ENCODE measurements at places on chromosomes 6 and 20. TPM values are rescaled to one million over a fixed set of nuclear protein-coding genes. Genes with fewer than 3 reads are reported as not detected.

BPIFB2 gene
- total RNA-seq = not detected

GMEB2 gene
- 13.3 TPM for total RNA-seq

EXOC2 gene
- 7.6 TPM for total RNA-seq

LCA5 gene
- total RNA-seq = 2.2 TPM

PRDM13 gene
- total RNA-seq = not detected

GSTA2 gene
- not detected for total RNA-seq

PDE10A gene
- 15.3 TPM for total RNA-seq

SIGLEC1 gene
- 7.1 TPM for total RNA-seq

RNF114 gene
- total RNA-seq = 220 TPM

KDM1B gene
- total RNA-seq = 34.4 TPM

ANKRD6 gene
- 2.7 TPM for total RNA-seq

GRCh38 chr6:46947497-46947896 lies 25.8 kb upstream of the ADGRF5 start:
- DNase-seq = no peak

DNA sequence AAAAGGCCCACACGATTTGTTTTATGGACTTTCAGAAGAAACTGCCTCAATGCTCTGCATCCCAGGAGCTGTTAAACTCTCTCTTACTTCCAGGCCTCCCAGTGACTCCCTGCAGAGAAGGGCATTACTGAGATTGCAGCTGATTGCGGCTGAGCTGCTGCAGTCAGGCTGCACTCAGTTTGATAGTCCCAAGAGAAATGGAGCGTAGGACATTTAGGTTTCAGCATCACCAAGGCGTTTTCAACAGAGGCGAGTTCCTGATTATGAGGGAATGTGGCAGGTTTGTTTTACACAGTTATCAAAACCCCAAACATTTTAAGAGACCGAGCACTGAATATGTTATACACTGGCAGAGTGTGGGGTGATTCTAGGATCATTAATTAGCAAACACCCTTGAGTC lies 145.6 kb downstream of the TBX18 start:
- no peak for DNase-seq

- DNase-seq = peak; percentile 70
Observed at GRCh38 chr6:159788753-159789376, 537 bp downstream of the TCP1 start.

DNA sequence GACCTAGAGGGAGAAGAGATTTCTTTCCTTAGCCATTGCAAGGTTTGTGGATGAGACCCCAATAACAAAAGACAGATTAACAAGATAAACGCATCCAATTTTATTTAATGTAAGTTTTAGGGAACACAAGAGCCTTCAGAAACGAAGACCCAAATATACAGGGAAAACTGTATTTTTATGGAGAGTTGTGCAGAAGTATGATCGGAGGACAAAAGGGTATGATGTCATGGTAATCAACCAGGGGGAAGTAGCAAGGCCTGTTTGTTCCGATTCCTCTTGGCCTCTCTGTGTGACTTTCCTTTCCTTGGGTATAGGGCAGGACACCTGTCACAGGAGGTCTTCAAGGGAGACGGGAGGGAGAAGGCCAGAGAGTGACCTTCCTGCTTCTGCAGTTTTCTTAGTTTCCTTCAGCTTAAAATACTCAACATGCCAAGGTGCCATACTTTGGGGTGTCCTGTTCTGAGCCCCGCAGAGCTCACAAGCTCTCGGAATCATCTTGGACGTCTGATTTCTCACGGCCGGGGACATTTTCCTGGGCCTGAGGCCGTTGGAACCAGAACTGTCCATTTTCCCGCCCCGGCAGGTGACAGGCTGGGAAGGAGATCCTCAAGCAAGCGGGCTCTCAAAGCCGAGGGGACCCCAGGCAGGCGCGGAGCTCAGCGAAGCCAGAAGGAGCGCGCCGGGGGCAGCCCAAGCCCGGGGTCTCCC lies 21.7 kb downstream of the TMC2 start:
- no peak for DNase-seq

GRCh38 chr6:156114541-156114940 lies 658.9 kb upstream of the NOX3 start:
- no peak for DNase-seq

- DNase-seq = no peak
Observed at GRCh38 chr6:1390133-1390945, 963 bp downstream of the FOXF2 start.

GRCh38 chr6:14079433-14079832 lies 38.1 kb upstream of the CD83 start:
- no peak for DNase-seq

GRCh38 chr20:52746190-52746589 lies 226.0 kb upstream of the TSHZ2 start:
- DNase-seq = no peak

DNA sequence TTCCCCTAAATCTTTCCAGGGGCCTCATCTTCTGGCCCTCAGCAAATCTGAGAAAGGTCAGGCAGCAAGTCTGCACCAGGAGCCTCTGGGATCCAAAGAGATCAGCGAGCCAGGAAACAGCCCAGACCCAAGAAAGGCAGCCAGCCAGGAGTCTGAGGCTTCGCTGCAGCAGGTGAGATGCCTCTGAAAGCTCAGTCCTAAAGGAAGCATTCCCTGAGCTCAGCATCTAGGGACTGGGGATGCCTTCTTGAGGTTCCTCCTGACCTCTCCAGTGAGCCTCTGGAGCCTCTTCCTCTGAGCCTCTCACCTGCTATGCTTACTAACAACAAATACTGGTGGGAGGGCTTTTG lies 118.8 kb upstream of the MAFB start:
- no peak for DNase-seq

DNA sequence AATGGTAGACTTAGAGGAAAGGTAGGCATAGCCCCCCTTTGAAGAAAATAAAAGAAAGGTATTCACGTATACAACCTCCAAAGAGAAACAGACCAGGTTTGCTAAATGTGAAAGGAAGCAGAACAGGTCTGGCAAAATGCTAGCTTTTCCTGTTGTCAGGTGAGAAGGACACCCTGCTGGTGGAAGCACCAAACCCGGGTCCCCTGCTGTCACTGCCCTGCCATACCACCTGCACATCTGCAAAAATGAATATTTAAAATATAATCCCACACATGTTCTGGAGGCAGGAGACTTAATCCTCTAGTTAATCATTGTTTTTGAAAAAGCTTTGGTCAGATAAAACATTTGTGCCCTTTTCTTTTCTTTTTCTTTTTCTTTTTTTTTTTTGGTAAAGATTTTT lies 48.9 kb upstream of the OLIG3 start:
- DNase-seq = no peak

- DNase-seq = peak; percentile 90
Observed at GRCh38 chr20:4041748-4042411, 26.5 kb upstream of the RNF24 start.

DNA sequence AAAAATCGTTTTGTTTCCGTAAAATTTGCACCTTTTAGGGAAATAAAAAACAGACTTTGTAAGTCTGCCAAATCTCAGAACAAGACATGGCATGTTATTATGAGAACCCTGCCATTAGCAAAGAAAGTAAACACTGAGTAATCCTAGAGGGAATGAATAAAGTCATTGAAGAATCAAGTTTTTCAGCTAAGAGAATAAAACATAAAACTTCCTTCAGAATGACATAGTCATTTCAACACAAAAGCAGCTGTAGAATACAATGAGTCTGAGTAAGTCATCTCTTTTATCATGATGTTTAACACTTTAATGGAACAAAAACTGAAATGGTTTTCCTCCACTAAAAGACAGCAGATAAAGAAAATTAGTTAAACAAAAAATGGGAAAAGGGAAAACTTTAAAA lies 10.3 kb upstream of the DST start:
- no peak for DNase-seq

DNA sequence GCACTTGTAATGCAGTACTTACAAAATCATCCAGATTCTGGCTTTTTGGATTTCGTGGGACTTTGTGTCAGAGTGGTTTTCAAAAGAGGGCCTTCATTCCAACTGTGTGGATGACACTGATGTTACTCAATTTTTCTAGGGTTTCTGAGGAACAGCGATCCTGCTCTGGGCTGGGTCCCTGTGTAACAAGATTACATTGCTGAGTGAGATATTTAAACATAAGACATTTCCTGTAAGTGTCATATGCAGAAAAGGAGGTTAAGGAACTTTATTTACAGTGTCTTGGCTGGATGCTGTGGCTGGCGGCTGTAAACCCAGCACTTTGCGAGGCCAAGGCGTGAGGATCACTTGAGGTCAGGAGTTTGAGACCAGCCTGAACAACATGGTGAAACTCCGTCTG lies 6.7 kb downstream of the ZFAND3 start:
- no peak for DNase-seq

GRCh38 chr6:109221543-109222195 lies 126.4 kb downstream of the CEP57L1 start:
- no peak for DNase-seq

DNA sequence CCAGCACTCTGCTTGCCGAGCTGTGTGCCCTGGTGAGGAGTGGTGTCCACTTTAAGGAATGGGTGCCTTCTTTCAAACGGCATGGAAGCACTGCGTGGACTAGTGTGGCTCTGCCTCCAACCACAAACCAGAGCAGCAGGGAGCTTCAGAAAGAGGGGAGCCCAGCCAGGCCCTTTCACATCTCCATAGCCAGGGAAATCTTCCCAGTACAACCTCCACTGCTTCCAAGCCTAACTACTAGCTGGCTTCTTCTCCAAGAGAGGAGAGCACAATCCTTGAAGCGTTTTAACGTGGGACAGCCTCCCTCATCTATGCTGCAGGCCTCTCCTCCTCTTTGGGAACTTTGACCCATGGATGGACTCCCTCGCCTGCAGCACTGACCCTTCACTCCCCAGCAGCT lies 26.7 kb downstream of the TNXB start:
- DNase-seq = no peak

DNA sequence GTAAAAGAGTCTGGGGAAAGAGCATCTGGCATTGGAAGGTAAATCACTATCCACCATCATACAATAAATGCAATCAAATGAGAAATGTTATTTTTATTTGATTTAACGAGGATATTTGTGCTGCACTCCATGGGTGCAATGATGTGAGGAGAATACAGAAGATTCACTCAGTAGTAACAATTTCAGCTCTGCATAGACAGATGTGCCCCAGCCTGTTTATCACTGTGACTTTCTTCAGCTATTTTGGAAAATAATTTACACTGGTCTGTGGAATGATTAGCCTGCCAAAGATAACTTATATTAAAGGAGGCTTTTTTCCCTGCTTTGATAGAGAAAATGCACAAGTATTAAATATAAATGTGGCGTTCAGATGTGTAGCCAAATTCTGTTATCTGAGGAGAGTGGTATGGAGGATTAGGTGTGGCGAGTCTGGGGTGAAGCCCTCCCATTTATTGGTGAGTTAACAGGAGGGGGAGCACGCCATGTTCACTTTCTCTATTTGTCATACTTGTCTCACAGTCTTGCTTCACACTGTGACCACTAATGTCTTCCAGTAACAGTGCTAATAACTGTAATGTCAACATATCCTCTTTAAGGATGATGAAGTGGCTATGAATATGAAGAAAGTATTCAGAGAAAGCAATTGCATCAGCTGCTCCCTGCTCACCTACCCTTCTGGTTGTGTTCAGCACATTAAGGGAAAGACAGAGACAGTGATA lies 645.6 kb downstream of the MMUT start:
- DNase-seq = no peak

GRCh38 chr20:24745617-24746350 lies 203.3 kb upstream of the CST7 start:
- DNase-seq = no peak

DNA sequence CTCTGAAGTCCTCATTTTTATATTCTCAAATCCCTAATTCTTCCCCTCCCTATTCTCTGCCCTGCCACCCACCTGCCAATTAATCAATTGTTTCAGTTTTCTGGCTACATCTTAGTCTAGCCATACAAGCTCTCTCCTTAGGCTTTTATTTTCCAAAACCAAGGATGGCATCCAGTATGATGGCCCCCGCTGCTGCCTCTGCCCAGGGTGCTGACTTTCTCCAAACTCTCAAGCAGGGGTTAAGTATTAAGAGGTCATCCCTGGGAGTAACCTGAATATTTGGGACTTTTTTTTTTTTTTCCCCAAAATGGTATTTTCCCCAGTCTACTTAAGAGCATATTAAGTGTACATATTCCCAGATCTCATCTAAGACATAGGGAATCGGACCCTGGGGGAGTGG lies 183.8 kb downstream of the DHX35 start:
- no peak for DNase-seq

DNA sequence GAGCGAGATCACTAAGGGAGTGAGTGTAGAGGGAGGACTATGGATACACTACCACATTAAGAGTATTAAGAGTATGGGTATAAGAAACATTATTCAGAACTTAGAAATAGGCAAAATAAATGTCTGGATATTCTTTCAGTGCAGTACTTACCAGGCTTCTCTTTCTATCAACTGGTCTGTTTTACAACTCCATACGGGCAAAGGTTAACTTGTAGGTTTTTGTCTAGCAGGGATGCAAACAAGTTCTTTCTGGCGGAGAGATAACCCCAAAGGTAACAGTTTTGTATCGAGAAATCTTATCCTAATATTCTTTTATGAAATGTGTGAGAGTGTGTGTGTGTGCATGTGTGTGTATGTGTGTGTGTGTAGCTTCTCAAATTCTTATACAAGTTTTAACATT lies 186.2 kb downstream of the ARHGAP18 start:
- DNase-seq = no peak

GRCh38 chr6:121158438-121158837 lies 175.8 kb downstream of the TBC1D32 start:
- DNase-seq = no peak

GRCh38 chr20:37726321-37726720 lies 32.5 kb downstream of the CTNNBL1 start:
- DNase-seq = no peak

DNA sequence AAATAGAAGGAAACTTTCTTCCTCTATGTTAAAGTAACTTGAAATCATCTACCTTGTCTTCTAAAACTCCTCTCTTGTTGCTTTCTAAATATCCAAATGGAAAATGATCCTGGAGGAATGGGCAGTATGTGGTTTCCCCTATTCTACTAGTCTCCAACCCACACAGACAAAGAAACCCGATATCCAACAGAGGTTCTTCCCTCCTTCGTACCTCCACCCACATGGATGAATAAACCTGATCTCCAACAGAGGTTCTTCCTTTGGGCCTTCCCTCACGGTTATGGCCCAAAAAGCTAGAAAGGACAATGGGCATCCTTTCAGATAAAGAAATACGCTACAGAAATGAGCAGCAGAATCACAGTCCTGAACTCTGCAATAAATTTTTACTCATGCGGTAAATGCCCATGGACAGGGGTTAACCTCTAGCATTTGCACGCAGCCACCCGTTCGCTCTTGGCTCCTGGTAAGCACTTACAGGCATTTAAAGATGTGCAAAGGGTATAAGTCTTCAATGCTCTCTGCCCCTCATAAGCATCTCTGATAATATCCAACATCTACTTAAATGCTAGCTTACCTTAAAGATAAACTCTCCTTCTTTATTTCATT lies 130.9 kb downstream of the GMPR start:
- no peak for DNase-seq

DNA sequence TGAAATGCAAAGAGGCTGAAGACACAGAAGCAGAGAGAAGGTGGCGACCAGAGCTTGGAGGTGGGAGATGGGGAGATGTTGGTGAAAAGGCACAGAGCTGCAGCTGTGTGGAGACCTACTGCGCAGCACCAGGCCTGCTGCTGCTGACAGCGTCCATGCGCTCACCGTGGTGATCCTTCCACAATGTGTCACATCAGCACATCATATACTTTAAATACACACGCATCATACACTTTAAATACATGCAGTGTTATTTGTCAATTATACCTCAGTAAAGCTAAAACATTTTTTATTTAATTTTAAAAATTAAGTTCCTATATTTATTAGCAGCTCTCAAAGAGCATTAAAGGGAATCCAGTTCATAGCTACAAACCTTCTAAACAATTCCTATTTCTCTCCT lies 200.9 kb downstream of the TTLL2 start:
- no peak for DNase-seq

- no peak for DNase-seq
Observed at GRCh38 chr6:119881416-119881815, 531.9 kb upstream of the MAN1A1 start.

GRCh38 chr6:14232889-14233288 lies 115.3 kb downstream of the CD83 start:
- DNase-seq = no peak
